A549 treated with ZK216348 at 1 μM for 4 hours (cell line): ENCODE measurements at places on chromosomes 13 and 19. TPM values are rescaled to one million over a fixed set of nuclear protein-coding genes. Genes with fewer than 3 reads are reported as not detected.

CYP2F1 gene
- total RNA-seq: not detected in 5 replicates

CGB1 gene
- not detected in 5 replicates for total RNA-seq

PROZ gene
- total RNA-seq: not detected in 5 replicates

NCAN gene
- total RNA-seq: 0.02 TPM in 1 of 5 replicates, not detected in the others

IFI30 gene
- total RNA-seq: 7.9 to 26.4 TPM (median 16.4 TPM) in 5 replicates
